ENCODE measurements at places on chromosomes 6 and 20.

DNA sequence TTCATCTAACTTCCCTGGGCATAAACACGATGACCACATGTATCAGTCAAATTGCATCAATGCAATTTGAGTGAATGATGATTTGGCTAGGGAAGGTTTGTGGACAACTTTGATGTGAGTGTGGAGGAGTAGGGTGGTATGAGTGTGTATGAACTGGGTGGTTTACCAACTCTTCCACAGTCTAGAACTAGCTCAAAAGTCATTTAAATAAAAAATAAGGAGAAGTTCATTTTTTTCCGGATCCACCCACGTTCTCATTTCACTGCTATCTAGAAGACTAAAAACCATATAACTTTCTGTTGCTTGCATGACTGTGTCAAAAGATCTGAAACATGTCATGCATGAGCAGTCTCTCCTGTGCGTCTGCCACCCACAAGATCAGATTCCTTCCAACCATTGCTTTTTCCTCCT lies 23.6 kb downstream of the SLC35D3 start:
- DNase-seq = no peak

- DNase-seq = no peak
Observed at GRCh38 chr6:112927641-112928320, 580.7 kb downstream of the RFPL4B start.

DNA sequence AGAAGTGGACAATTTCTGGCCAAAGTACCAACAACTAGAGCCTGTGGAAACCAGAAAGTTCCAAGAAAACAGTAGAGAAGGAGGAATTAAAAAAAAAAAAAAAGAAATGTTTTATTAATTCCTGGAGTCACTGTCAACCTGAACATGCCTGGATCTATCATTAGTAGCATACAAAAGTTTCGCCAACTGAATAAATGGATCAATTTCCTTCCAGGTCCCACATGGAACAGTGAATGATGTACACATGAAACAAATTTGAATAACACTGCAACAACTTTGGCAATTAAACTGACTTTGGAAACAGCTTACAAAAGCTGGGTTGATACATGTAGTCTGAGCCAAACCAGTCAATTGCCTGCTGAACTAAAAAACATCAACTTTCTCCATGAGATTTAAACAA lies 90.0 kb upstream of the HMGCLL1 start:
- no peak for DNase-seq

DNA sequence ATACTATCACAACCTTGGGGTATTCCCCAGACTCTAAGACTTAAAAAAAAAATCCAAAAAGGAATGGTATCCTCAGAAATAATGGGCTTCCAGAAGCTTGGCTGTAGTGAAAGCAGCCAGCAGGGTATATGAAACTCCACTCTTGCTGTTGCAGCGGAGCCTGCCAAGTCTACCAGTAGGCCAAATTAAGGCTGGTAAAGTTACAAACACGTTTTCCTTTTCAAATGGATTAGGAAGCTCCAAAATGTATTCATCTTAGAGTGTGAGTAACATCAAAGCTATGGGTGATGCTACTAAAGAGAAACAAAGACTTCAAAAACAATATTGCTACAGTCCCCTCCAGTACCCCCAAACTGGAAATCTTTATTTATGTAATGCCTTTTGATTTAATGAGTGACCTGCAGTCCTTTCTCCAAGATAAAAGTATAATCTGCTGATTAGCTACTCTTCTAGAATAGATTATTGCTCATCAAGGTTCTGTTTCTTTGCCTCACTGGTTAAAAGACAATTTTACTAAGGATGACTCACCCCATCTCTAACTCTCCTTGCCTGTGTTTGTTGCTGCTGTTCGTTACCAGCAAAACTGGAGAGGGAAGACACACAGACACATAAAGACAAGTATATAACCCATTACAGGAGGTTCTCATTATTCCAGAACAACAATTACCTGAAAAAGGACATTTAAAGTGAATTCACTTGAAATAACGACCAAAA lies 84.9 kb downstream of the BTBD9 start:
- no peak for DNase-seq

DNA sequence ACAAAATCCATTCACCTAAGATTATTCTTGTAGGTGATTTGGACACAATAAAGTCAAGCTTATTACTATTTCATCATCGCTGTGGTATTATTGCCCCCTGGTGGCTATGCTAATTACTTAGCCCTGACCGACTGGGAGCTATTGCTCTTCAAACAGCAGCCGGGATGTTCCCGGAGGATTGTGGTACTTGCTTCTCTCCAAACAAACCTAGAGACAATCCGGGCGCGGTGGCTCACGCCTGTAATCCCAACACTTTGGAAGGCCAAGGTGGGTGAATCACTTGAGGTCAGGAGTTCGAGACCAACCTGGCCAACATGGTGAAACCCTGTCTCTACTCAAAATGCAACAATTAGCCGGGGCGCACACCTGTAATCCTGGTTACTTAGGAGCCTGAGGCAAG lies 15.4 kb upstream of the STMND1 start:
- peak; percentile 28 for DNase-seq

DNA sequence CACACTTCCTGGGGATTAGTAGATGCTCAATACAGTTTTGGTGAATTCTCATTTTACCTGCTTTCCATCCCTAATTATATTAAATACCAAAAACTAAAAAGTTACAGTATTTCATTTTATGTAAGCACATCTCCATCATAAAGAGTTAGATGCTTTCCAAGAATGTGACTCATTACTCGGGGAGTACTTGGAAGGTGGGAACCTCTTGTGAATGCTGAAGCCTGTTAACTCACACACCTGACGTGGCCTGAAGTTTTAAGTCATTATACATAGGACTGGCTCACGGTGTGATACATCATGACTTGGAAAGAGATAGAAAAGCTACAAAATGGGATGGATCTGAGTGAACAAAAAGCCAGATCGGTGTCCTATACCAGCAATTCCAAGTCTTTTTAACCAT lies 2.2 kb upstream of the OSER1 start:
- no peak for DNase-seq

GRCh38 chr6:30615958-30616810 lies 859 bp downstream of the PPP1R10 start:
- DNase-seq = peak; percentile 20

DNA sequence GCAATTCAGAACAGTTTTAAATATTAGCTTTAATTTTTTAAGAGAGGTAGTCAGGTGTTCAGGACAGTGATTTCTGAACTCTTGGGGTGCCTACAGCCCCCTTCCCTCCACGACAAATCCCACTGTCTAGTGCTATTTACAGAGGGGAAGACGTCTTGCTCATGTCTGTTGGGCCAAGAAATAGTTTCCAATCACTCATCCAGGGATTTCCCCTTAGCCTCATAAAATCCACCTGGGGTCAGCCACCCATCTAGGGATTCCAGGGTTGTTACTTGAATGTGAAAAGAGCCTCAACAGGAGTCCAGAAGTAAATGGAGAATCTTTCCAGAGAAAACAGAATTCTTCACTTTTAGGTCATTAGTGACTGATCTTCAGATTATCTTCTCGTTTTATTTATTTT lies 37.0 kb downstream of the BICRAL start:
- DNase-seq = no peak

GRCh38 chr6:130834482-130835251 lies 7.5 kb downstream of the SMLR1 start:
- DNase-seq = no peak

DNA sequence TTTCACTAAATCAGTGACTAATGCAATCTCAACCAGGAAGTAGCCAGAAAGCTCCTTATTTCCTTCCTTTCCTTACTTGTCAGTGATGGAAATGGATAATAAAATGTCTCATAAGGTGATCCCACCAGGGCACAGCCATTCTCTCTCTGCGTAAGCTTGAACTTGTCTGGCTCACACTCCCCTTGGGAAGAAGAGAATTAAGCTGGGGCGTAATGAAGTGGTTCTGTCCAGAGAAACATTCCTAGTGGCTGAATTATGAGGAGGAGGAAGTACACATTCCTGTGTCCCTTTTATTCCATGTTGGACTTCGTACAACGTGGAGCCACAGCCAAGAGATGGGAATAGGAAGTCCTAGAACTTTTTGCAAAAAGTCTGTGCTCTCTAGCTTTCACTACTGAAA lies 93.7 kb downstream of the MTHFD1L start:
- DNase-seq = no peak

GRCh38 chr6:38215225-38215624 lies 395.7 kb downstream of the ZFAND3 start:
- DNase-seq = no peak

- DNase-seq = peak; percentile 58
Observed at GRCh38 chr20:43691928-43692524, 25.1 kb downstream of the MYBL2 start.

GRCh38 chr6:142958343-142958742 lies 13.4 kb upstream of the HIVEP2 start:
- no peak for DNase-seq

GRCh38 chr6:101458336-101458735 lies 64.8 kb downstream of the GRIK2 start:
- DNase-seq = no peak

- no peak for DNase-seq
Observed at GRCh38 chr6:86856379-86856778, 80.9 kb upstream of the HTR1E start.

DNA sequence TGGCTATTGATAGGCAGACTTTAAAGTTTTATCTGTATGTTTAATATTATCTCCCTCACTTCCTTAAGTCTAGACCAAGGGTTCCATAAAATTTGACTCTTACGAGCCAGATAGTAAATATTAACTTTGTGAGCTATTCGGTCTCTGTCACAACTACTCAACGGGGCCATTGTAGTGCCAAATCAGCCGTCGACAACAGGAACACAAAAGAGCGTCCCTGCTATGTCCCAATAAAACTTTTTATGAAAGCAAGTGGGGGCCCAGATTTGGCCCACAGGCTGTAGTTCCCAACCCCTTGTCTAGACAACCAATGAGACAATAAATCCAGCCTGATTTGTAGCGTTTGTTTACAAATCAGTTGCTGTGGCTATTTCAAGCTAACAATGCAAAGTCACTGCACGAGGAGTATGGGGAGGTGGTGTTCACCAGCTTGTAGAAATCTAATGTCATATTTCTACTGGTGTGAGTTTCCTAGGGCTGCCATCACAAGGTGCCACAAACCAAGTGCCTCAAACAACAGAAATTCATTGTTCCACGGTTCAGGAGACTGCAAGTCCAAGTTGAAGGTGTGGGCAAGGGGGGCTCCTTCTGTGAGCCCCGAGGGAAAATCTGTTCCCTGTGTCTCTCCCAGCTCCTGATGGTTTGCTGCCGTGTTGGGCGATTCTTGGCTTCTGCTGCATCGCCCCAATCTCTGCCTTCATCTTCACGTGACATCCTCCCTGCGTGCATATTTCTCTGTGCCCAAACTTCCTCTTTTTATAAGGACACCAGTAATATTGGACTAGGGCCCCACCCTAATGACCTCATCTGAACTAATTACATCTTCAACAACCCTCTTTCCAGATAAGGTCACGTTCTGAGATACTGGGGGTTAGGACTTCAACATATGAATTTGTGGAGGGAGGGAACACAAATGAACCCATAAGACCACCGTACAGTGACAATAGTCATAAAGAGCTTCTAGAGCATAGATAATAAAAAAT lies 356.0 kb upstream of the JARID2 start:
- no peak for DNase-seq

- no peak for DNase-seq
Observed at GRCh38 chr20:62631336-62632308, 10.7 kb upstream of the SLCO4A1 start.

- DNase-seq = no peak
Observed at GRCh38 chr20:23745247-23745646, 5.5 kb downstream of the CST1 start.

DNA sequence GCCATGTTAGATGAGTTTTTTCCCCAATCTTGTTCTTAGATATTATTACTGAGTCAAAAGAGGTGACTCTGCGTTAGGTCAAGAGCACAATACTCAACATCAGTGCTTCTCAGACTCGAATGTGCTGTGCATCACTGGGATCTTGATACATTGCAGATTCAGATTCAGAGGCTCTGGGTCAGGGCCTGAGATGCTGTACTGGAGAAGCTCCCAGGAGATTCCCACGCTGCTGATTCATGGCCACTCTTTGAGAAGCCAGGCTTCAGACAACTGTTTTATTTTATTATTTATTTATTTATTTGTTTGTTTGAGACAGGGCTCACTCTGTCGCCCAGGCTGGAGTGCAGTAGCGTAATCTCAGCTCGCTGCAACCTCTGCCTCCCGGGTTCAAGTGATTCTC lies 41.4 kb upstream of the ARID1B start:
- DNase-seq = no peak

DNA sequence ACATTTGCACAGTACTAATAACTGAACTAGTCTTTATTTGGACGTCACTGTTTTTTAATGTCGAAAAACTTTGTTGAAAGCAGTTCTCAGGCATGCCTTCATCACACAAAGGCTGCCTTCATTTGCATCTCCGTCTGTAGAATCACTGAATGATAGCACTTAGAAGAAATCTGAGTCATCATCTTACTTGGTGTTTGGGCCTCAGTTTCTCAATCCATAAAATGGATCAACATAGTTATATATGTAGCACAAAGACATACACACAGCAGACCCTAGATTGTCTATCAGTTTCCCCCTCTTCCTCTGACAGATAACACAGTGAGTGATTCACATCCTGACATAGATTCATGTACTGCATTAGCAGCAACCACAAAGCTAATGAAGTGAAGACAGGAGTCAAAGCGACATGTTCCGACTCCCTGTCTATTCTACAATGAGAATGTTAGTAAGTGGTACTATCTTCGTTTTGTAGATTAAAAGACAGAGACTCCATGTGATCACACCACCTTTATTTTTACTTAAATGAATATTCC lies 80.4 kb upstream of the PDE10A start:
- no peak for DNase-seq

- no peak for DNase-seq
Observed at GRCh38 chr6:52407467-52407866, 12.7 kb upstream of the EFHC1 start.

DNA sequence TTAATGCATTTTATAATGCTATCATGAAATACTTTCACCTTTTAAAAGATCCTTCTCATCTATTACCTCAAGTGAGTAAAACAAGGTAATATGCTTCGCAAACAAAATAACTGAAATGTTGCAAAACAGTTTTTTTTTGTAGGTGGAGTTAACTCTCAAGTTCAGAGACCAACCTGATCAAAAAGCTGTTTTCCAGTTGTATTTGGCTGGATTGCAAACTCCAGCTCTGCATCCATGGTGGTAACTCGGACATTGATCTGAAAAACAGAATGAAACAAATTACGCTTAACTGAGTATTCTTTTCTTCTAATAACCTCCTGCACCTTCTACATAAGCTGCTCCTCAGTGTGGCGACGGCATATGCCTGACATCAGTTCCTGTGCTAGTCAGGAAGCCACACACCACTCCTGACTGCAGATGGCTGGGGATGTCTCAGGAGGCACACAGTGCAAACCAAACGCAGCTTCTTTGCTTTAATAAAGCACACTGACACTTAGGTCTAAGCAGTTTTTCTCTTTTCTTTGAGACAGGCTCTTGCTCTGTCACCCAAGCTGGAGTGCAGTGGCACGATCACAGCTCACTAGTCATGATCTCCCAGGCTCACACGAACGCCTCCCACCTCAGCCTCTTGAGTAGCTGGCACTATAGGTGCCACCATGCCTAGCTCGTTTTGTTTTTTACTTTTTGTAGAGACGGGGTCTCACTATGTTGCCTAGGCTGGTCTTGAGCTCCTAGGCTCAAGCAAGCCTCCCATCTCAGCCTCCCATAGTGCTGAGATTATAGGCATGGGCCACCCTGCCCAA lies 29.9 kb downstream of the EZR start:
- DNase-seq = no peak

Data from neural crest cell (in vitro differentiated cells).